Activated T-helper 1 cell treated with anti-CD3 and anti-CD28 coated beads, Interleukin-12 subunit alpha, Interleukin-12 subunit beta, Interleukin-2, Interleukin-4 antibody, amounts not matched to agents 30 ng/mL and 10 ng/mL and 1 ng/mL, durations not matched to agents 14 hours and 24 hours and 36 hours (primary cell): ENCODE measurements at places on chromosomes 1 and 21.

DNA sequence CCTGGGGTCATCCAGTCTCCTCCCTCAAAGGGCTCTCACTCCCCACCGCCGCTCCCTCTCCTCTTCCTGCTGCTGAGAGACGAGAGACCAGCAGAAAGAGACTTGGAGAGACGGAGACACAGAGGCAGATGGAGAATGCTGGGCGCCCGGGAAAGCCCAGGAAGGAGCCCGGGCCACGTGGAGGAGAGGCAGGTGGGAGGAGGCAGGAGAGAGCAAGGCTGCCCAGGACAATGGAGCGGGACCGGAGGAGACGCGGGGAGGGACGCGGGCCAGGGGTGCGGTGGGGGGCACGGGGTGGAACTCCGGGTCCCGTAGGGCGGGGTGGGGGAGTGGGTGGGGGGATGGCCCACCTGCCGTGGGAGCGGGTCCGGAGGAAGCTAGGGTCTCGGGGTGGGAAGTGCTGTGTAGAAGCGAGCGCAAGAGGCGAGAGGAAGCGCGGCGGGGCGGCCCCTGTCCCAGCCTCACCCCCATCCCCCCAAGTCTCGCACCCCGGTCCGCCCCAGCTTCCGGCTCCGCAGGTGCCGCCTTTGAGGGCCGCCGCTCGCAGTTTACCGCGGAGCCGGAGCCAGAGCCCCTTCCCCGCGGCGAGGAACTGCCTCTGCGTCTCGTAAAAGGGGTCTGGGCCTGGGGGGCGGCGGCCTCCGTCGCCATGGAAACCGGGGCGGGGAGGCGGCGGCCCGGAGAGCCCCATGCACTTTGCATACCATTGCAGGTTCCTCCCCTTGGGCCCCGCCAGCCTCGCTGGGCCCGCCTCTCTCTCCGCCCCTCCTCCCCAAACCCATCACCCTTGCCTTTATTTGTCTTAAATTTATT, 11.7 kb upstream of the EPHA2 start:
- peaks cover 26% of the 10 kb centered on the region for H3K4me1 ChIP-seq
- H3K4me3 ChIP-seq = peak overlapping the region; percentile 30
- DNase-seq = peak; percentile 46
- H3K27ac ChIP-seq = no peak overlapping the region
- peaks cover 41% of the 10 kb centered on the region for H3K27me3 ChIP-seq

GRCh38 chr1:62573675-62574074, 23.6 kb upstream of the ANGPTL3 start:
- no peaks in the 10 kb centered on the region for H3K27me3 ChIP-seq
- H3K4me3 ChIP-seq = no peak overlapping the region
- DNase-seq = no peak
- no peaks in the 10 kb centered on the region for H3K36me3 ChIP-seq
- H3K27ac ChIP-seq = no peak overlapping the region

- no peak overlapping the region for H3K27ac ChIP-seq
- H3K4me1 ChIP-seq = peaks cover 11% of the 10 kb centered on the region
- H3K27me3 ChIP-seq = peaks cover 35% of the 10 kb centered on the region
- peaks cover 1% of the 10 kb centered on the region for H3K36me3 ChIP-seq
- H3K4me3 ChIP-seq = no peak overlapping the region
Measured at GRCh38 chr1:15405106-15405850, 4.4 kb upstream of the EFHD2 start.

DNA sequence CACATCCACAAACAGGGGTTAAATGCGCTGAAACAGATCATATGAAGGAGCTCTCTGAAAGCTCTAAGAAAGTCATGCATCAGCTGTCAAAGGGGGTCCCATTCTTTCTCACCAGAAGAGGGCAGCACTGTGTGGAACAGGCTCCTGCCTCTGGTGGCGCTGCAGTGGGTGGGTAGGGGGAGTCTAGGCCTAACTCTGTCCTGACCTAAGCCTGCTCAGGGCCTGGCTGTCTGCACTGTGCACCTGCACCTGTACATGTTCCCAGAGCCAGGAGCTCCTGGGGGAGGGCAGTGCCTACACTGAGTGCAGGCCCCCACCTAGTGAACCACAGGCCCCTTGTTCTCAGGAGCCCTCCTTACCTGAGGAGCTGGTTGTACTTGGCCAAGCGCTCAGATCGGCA, 16.0 kb downstream of the ENO1 start:
- no peak for DNase-seq
- H3K4me1 ChIP-seq = peaks cover 56% of the 10 kb centered on the region
- H3K27ac ChIP-seq = peak overlapping the region; percentile 54
- no peaks in the 10 kb centered on the region for H3K27me3 ChIP-seq
- H3K4me3 ChIP-seq = no peak overlapping the region
- peaks cover 78% of the 10 kb centered on the region for H3K36me3 ChIP-seq

DNA sequence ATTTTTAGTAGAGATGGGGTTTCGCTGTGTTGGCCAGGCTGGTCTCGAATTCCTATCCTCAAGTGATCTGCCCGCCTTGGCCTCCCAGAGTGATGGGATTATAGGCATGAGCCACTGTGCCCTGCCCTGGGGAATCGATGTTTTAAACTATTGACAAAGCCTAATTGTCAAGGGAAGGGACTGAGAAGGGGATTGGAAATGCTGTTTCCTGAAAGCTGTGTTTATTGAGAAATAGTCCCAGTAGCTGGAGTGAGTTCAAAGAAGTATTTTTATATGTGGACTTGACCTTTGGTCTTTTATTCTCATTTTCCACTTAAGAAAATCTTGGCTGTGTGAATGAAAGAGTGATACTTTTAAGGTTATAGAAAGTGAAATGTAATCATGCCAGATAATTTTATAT, 47.5 kb downstream of the KIF1B start:
- no peaks in the 10 kb centered on the region for H3K27me3 ChIP-seq
- no peak for DNase-seq
- peaks cover 7% of the 10 kb centered on the region for H3K4me1 ChIP-seq
- no peak overlapping the region for H3K4me3 ChIP-seq

- peaks cover 6% of the 10 kb centered on the region for H3K4me1 ChIP-seq
- H3K36me3 ChIP-seq = no peaks in the 10 kb centered on the region
- H3K4me3 ChIP-seq = no peak overlapping the region
- H3K27ac ChIP-seq = no peak overlapping the region
- H3K27me3 ChIP-seq = peaks cover 35% of the 10 kb centered on the region
Measured at GRCh38 chr1:26957306-26957705, 3.0 kb downstream of the KDF1 start.
